Caudate nucleus (tissue), 63 donors: ENCODE measurements at places on chromosomes 7 and 10.

GRCh38 chr10:133388973-133389818 lies 4.8 kb upstream of the MTG1 start:
- no peak for DNase-seq

GRCh38 chr7:120060281-120060680 lies 212.7 kb upstream of the KCND2 start:
- DNase-seq = no peak

- DNase-seq = no peak
These were observed 35.7 kb downstream of the CADPS2 start for GRCh38 chr7:122850528-122850927.

DNA sequence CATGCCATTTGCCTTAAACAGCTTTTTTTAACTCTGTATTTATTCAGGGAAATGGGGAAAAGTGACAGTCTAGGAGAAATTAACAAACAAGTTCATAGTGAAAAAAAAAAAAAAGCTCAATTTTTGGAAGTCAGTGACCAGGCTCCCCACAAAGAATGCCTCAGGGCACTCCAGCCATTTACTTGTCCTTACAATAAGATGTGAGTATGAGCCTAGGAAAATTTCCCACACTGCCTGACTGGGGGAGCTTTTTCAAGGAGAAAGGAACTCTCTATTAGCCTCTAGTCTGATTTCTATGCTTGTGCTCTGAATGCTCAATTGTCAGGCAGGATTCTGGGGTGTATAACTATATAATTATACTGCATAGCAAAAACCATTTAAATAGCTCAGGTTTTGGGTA lies 74.9 kb upstream of the NRBF2 start:
- DNase-seq = no peak

DNA sequence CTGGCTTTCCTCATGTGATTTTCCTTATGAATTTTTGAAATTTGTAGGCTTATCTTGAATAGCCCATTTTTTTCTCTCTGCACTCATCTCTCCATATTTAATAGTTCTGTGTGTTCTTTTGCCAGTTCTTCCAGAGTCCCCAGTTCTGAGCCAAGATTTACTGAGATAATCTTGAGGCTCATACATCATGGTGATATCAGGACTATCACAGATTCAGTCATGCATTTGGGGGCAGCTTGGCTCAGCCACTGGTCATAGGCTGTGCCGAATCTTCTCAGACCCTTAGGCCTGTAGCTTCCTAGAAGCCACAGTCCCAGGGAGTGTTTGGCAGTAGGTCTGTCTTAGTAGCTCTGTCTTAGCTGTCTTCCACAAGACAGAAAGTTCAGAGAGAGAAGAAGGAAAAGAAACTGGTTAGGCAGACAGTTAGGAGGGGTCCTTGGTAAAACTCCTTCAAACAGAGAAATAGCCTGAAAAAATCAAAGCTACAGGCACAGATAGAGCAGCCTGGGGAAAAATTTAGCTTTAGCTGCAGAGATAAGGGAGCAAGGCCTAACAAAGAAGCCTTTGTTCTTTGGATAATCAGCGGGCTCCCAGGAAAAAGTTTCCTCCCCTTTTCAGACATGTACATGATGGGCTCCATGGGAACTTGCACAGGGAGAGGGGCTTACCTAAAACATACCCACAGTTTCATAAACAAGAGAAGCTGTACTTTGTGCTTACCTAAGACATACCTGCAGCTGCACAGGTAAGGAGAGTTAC lies 29.1 kb downstream of the FAS start:
- DNase-seq = no peak

GRCh38 chr10:81450651-81451050 lies 424.3 kb upstream of the NRG3 start:
- DNase-seq = no peak

- no peak for DNase-seq
These were observed 11.2 kb upstream of the PRDX3 start for GRCh38 chr10:119189811-119190282.

DNA sequence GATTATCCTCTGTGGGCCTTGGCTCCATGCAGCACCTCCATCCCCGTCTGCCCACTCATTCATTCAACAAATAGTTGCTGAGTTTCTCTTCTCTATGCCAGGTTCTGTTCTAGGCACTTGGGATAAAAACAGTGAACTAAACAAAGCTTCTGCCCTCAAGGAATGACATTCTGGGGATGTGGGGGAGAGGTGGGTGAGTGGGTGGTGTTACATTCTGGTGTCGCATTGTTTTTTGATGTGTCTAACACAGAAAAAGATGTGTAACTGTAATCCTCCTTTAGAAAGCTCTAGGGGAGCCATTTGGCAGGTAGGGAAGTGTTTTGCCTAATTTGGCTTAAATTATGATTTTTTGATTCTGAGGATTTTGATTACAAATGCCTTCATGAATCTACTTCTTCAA lies 21.4 kb downstream of the AUTS2 start:
- no peak for DNase-seq

DNA sequence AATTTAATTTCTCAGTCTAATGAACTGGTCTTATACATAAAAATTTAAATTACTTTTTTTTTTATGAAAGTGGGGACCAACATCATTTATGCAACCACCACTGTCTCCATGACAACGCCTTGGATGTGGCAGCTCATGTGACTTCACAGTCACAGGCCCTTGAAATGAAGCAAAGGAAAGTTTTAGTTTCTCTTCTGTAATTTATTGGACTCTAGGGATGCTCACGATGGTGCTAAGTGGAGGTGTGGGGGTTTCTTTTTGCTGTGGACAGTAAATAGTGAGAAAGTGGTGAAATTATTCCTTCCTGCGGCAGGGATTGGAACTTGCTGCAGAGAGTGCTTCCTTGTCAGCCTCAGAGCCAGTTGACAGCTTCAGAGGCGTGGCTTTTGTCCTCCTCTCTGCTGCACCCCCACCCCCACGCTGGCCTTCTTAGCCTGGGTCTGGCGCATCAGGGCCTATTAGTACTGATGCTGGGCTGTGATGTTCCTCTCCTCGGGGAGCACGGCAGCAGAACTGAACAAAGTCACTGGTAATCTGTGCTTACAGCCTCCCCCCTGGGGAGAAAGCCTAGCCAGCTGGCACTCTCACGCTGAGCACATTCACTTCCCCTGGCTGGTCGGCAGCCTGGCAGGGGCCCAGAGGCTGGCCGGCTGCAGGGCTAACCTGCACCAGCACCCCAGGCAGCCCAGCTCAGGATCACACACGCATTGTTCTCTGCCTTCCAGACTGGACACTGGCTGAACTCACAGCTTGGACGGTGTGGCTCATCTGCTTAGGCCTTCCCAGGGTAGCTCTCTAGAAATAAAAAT lies 517.5 kb upstream of the GALNT17 start:
- DNase-seq = peak; percentile 21

DNA sequence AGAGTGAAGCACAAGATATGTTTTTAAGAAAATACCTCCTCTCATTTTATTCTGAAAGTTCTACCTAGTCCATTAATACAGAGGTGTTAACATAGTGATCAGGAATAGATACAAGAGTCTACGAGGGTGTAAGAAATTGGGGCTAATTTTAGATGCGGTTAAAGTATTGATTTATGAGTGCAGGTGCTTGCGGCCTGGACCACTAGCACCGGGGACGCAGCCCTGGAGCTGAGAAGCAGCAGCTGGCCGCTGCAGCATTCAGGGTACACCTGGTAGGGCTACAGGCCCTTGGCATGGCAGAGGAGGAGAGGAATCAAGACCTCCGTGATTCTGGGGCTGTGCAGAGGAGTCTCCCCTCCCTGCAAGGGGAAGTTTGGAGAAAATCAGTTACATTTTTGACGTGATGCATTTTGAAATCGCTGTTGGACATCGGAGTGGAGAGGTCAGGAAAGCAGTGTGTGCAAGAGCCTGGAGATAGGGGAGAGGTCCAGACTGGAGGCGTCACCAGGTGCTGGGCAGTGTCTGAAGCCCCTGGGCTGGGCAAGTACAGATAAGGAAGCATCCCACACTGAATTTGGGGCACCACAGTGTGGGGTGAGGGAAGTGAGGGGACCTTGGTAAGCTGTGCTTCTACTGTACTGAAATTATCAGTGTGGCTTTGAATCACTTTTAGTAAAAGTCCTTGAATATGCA lies 112.3 kb downstream of the VWC2 start:
- no peak for DNase-seq

- no peak for DNase-seq
These were observed 68.5 kb downstream of the TET1 start for GRCh38 chr10:68628576-68629127.

DNA sequence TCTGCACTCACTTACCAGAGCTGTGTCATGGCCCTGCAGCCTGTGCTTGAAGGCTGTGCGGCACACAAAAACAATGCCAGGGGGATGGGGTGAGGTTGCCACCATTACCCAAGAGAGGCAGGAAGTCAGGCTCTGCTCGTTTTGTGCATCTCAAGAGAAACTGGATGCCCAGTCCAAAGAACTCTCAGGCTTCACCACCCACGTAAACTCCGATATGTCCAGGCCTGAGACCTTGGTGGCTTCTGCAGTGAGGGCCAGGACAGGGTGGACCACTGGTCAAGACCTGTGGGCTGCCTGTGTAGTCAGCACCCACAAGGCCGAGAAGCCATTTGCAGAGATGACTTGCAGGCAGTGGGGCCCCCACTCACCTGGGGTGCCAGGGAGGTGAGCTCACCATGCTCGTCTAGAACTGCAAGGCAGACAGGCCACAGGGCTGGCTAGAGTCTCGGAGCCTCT lies 54.7 kb upstream of the EBF3 start:
- no peak for DNase-seq

GRCh38 chr10:79360499-79361342 lies 13.5 kb downstream of the PPIF start:
- DNase-seq = no peak

DNA sequence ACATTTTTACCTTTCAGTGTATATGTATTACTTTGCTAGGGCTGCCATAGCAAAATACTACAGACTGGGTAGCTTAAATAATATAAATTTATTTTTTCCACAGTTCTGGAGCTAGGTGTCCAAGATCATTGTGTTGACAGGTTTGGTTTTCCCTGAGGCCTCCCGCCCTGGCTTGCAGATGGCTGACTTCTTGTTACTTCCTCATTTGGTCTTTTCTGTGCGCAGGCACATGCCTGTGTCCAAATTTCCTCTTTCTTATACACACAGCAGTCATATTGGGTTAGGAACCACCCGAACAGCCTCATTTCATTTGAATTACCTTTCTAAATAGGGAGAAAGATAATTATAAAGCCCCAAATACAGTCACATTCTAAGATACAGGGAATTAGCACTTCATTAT lies 521.6 kb upstream of the SORCS1 start:
- DNase-seq = no peak

GRCh38 chr10:77420947-77421523 lies 216.6 kb downstream of the KCNMA1 start:
- DNase-seq = no peak

DNA sequence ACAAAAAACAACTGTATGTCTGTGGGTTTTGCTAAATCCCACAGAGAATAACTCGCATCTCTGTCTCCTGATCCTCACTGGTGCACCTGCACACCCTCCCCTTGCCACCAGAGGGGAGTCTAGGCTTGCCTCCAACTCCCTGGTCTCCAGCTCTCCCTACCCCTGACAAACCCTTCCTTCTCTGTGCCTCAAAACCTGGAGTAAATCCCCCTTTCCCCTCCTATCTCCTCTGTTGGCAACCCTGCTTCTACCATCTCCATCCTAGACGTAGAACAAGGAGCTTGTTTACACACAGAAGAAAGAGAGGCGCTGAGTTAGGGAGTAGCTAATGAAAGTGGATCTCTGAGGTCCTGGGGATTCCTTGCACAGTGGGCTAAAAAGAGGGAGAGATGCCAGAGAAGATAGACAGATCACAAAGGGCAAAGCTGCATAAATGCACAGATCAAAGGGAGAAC lies 6.0 kb downstream of the MBLAC1 start:
- DNase-seq = peak; percentile 31

DNA sequence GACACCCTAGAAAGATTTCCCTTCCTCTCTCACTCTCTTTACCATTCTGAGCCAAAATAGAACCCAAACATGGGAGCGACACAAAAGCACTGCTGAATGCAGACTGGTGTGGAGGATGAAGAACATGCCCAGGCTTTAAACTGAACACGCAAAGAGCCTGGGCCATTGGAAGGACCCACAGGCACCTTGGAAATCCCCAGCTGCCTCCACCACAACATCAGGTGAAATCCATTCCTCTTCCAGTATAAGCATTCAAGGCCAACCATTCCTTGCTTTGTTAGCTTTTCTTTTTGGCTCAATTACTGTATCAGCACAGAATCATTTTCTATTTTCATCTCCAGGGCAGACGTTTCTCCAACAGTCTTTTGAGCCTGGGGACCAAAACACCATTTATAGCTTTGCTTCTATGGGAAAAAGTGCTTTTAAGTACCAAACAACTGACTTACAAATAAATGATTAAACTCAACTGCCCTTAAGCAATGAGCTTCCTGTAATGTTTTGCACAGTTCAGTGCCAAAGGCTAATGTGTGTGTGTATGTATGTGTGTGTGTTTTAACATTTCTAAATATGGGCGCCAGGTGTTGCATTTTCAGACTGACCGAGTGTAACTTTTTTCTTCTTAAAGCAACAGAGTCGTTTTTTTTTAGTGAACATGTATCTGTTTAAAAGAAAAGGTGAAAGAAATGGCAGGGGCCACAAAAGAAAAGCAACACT lies 16.2 kb upstream of the BLNK start:
- DNase-seq = no peak

- no peak for DNase-seq
These were observed 70.0 kb upstream of the FAM13C start for GRCh38 chr10:59432207-59432900.

- DNase-seq = no peak
These were observed 64.0 kb downstream of the BBS9 start for GRCh38 chr7:33193308-33193864.

- DNase-seq = no peak
These were observed 423.6 kb downstream of the DGKB start for GRCh38 chr7:14478834-14479510.

- no peak for DNase-seq
These were observed 83.3 kb downstream of the PLXNA4 start for GRCh38 chr7:132492823-132493445.

DNA sequence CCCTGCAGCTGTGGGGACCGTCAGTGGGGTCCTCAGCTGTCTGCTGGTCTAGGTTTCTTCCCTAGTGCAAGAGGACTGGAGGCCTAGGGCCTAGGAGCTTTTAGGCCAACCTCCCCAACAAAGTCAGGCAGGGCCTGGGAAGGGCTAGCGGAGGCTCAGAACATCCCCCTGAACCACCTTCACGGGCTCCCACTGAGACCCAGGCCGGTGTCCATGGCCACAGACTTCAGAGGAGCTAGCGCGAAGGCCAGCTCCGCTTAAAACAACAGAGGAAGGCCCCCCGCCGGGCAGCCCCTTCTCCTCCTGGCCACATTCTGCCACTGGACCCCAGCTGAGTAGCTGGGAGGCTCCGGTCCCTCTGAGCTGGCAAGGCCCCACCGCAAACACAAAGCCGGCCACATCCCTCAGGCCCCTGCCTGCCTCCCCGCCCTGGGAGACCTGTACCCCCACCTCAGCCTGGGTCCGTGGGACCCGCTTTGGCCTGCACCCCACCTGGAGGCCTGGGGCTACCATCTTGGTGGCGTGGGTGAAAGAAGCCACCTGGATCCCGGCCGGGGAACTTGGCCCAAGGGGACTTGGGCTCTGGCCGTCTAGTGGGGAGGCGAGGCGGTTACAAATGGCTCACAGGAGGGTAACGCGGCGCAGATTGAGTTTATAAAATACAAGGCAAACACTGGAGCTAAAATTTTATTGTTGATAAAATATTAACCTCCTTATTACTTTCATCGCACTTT lies 5.4 kb upstream of the UNCX start:
- no peak for DNase-seq
